HepG2 (cell line): ENCODE measurements at places on chromosomes 13 and 19.

DNA sequence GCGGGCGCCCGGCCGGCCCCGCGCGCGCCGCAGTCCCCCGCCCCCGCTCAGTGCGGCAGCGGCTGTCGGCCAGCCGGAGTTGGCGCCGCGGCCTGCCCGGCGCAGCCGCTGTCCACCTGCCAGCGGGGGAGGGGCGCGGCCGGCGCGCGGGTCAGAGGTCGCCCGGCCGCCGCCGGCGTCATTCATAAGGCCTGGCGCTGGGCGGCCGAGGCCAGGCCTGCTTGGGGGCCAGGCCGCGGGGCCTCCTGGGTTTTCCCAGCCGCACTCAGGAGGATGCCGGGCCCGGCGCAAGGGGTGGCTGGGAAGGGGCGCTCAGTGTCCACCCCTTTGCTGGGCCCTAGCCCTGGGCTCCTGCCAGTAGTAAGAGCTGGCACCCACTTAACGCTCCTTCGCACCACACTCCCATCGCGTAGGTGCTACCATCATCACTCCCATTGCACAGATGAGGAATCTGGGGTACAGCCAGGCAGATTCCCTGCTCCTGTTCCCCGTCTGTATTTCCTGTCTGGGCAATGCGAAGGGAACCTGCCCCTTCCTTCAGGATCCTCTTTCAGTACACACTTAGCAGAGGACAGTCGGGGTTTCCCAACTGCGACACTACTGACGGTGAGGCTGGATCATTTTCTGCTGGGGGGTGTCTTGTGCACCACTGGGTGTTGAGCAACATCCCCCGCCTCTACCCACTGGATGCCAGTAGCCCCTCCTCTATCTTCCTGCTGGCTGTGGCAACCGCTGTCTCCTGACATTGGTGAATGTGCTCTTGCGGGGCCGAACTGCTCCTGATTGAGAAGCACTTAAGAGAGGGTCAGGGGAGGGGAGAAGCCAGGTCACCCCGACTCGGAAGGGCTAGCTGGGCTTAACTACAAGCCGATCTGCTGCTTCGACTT is 846 bp upstream of the PRKACA start:
- peak; percentile 71 for DNase-seq

- no peak for DNase-seq
Measured at GRCh38 chr13:22073718-22074117, 402.8 kb downstream of the FGF9 start.

GRCh38 chr19:34979819-34980640 is 16.0 kb upstream of the ZNF792 start:
- no peak for DNase-seq

DNA sequence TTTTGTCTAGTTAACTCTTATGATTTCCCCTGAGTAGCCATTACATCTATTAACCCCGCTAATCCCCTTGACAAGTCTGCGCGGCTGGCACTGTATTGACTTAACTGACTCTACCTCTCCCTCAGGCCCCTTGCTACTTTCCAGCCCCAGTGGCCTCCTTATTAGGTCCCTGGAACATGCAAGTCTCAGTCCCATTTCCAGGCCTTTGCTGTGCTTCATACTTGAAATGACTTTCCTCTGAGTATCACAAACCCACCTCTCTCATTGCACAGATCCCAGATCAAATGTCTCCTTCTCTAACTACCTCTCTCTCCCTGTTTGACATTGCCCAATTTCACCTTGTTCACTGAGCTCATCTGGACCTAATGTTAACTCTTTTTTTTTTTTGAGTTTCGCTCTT is 13.2 kb downstream of the SPACA6 start:
- no peak for DNase-seq

DNA sequence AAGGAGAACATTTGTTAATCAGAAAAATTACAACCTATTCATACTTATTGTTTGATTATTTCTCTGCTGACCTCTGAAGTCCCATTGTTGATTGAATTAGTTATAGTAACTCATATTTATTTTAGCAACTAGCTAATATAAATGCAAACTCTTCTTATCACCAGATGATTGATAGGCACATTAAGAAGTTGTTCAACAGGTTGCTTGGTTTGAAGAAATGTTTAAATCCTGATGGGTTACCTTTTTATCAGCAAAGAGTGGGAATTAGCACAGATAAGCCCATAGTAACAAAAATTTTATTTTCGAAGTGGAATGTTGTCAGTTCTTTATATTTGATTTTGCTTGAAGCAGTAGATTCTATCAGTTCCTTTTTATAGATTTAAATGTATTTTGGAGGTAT is 44.4 kb downstream of the KLF5 start:
- no peak for DNase-seq

GRCh38 chr13:104837756-104838155 is 1697.7 kb downstream of the EFNB2 start:
- DNase-seq, result no peak

GRCh38 chr13:53048880-53049279 is 20.3 kb downstream of the OLFM4 start:
- no peak for DNase-seq

GRCh38 chr19:17447704-17448130 is 751 bp downstream of the TMEM221 start:
- no peak for DNase-seq

DNA sequence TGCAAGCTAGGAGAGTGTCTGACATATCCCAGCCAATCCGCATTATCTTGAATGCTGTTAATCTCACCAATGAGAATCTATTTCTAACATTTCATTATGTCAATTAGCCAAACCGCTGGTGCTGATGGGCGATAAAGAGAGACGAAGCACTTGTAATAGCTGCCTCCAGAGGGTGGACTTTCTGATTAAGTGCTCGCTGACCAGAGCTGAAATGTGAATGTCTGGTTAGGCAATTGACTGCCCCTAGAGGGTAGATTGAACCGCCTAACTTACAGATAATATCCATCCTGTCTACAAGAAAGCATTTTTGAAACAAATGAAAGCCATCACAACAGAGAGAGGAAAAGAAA is 552 bp upstream of the GRWD1 start:
- DNase-seq, result peak; percentile 82

GRCh38 chr19:20102097-20102496 is 24.3 kb downstream of the ZNF90 start:
- no peak for DNase-seq

- DNase-seq, result no peak
Measured at GRCh38 chr19:17078036-17078919, 2.7 kb downstream of the MYO9B start.

DNA sequence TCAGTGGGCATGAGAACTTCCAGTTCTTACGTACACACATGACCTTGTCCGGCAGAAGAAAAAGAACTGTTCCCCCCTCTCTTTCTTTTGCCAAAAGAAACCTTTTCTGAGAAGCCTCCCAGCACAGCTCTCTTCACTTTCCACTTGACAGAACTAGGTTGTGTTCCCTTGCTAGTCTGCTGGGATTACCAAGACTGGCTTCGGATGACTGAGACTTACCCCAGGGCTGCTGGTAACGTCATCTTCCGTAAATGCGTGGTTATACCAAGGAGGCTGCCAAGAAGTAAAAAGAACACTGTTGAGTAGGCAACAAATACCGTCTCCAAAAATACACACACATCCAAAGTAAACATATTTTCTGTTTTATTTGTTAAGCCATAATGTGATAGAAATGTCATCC is 908.2 kb downstream of the EFNB2 start:
- no peak for DNase-seq

GRCh38 chr19:6393983-6394412 is 1.0 kb upstream of the GTF2F1 start:
- DNase-seq, result no peak

- no peak for DNase-seq
Measured at GRCh38 chr19:35223862-35224505, 4.6 kb downstream of the FAM187B start.
